ENCODE measurements at places on chromosomes 3 and 15.

- no peak for DNase-seq
These were observed 35.4 kb downstream of the MCTP2 start for GRCh38 chr15:94266789-94267188.

- no peak for DNase-seq
These were observed 876 bp upstream of the ZNF385D start for GRCh38 chr3:21751886-21752285.

GRCh38 chr3:116811754-116812153, 102.2 kb downstream of the TUSC7 start:
- DNase-seq, result no peak

DNA sequence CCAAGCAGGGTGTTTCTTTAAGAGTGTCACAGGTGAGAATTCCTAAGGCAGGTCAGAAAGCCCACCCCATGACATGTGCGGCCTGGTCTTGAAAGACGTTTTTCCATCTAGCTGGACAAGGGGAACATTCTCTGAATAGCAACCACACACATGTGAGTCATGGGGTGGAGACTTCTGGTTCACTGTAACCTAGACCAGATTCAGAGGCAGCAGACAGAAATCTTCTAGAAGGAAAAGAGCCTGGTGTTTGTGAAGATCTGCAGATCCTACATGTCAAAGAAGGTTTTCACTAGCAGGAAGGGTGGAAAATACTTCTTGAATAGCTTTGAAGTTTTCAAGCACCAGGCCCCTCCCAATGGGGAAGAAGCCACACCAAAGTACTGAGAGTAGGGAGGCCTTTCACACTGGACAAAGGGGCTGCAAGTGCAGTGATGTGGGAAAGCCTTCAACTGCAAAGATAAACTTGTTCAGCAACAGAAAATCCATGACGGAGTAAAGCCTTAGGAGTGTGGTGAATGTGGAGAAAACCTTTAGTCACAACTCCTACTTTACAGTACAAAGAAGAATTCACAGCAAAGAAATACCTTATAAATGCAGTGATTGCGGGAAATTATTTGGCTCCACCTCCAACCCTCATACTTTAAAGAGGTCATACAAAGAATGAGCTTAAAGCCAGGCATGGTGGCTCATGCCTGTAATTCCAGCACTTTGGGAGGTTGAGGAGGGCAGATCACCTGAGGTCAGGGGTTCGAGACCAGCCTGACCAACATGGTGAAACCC, 17.6 kb downstream of the ADAM10 start:
- no peak for DNase-seq

- DNase-seq, result no peak
These were observed 118.1 kb upstream of the MEIS2 start for GRCh38 chr15:37218351-37218916.

- no peak for DNase-seq
These were observed 41.3 kb upstream of the FILIP1L start for GRCh38 chr3:100155590-100155989.

GRCh38 chr3:154759966-154760365, 320.2 kb upstream of the MME start:
- DNase-seq, result no peak

GRCh38 chr3:150133293-150133692, 162.6 kb upstream of the PFN2 start:
- no peak for DNase-seq

- no peak for DNase-seq
These were observed 422 bp upstream of the SETMAR start for GRCh38 chr3:4302747-4303146.

GRCh38 chr3:121720163-121720562, 29.4 kb downstream of the GOLGB1 start:
- no peak for DNase-seq

- DNase-seq, result no peak
These were observed 130.4 kb upstream of the ATP10A start for GRCh38 chr15:25993506-25993905.

DNA sequence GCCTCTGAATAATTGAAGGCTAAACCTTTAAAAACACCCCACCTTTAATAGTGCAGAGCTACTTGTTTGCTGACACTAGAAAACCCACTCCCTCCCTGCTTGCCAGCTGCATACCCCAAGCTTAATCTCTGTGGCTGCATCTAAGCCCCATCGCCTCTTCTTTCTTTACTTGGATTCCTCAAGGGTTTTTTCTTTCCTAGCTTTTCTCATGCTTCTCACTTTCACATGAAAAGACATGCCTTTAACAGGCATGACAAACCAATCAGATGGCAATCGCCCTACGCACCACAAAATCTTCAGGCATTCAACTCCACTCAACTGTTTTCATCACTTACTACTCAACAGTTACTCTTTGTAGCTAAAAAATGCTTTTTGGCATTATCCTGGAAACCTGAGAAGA, 77.5 kb downstream of the PLD1 start:
- no peak for DNase-seq

DNA sequence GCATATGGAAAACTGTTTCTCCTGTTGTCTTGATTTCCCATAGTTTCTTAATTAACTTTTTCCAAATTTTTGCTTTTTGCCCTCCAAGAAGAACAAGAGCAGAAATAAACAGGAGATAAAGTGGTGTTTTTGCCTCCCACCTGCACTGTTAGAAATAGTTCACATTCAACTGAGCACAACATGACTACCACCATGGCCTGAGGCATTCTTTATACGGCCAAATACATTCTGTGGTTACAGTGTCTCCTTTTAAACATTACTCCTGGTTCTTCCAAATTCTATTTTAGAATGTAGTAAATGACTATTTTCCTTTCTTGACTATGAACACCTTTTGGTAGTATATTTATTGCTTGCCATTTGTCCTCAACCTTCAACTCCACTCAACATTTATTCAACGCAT, 98.5 kb downstream of the LARS2 start:
- no peak for DNase-seq

DNA sequence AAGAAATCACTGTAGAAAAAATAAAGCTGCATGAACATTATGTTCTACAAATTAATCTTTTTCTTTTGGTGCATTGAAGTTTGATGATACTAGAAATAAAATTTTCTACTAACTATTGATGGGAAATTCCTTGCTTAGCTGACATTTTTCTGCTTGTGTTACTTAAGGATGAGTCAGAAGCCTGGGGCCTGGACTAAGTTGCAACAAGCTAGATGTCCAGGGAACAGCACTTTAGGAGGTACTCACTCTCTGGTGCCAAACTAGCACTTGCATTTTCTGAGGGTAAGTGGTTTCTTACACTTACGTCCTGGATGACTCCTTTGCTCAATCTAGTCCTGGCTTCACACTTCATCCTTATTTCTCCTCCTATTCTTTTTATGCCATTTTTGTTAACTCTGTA, 945.1 kb downstream of the IGSF11 start:
- DNase-seq, result no peak

DNA sequence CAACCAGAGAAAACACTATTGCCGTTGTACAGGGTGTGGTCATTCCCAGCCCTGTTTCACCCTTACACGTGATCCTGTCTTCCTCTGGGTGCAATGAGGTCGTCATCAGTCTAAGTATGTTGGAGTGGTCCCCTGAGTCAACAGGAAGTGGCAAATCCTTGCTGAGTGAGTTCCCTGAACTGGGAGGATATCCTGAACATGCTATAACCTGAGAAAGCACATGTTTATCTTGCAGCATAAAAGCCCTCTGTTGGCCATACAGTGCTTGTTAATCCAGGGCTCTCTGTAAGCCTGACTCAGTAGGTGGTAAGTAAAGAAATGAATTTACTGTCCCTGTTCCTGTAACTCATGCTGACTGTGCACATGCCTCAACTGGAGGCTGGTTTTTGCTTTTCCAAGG, 477.8 kb upstream of the RGMA start:
- DNase-seq, result no peak

DNA sequence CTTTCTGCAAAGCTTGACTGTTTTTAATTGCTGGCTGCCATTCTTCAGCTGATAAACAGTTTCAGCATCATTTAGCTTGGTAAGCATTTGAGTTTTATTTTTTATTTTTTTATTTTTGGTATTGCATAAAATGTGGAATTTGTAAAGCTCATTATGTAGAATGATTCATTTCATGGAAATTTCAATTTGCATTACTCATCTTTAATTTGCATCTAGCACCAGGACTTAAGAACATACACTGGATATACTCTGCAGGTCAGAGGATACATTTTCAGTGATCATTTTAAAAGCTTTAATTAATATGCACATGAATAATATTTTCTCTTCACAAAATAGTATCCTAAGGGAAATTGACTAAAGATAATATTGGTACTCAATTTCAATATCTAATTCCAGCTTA, 732.4 kb upstream of the BCHE start:
- no peak for DNase-seq

DNA sequence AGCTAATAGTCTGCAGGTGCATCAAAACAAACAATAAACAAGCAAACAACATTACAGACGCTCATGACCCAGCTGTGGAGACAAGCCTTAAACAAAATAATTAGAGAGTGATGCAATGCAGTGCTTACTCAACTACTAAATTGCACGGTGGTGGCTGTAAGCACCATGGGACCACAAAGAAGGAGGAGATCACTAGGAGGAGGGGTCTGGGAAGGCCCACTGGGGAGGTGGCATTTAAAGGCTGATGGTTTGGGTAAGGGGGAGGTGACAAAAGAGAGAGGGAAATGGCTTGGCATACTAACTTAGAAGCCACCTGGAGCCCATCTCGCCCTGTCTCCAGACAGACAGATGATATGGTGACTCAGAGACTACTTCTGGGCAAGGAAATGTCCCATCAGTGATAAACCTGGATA, 516.7 kb downstream of the FOXP1 start:
- DNase-seq, result no peak

GRCh38 chr3:129228891-129229585, 20.4 kb upstream of the COPG1 start:
- no peak for DNase-seq

- DNase-seq, result no peak
These were observed 268.8 kb downstream of the NR2F2 start for GRCh38 chr15:96599268-96599667.

DNA sequence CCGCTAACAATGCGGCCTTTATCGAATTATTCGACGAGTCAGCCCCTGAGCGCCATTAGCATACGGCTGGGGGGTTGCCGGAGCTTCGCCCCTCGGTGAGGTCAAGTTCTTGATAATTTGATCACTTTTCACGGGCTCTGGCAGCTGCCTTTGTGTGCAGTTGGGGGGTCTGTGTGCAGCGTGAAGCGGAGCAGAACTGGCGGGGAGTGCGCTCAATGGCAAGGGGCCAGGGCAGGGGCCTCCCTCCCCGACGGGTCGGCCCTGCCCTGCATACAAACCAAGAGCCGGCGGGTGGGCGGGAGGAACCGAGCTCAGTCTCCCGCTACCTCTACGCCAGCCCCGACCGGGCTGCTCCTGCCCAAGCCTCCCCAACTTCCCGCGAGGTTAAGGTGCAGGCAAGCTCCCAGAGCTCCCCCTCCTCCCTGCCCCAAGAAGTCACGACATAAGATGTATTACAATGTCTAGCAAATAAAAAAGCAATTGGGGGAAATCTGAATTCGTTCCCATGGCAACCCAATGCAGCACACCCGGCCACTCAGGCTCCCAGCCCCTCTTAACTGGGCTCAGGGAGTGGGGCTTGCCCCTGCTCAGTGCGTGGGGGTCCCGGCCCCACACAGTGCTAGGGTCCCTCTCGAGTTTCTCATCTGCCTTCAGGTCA, 34.1 kb upstream of the POLG start:
- DNase-seq, result no peak

DNA sequence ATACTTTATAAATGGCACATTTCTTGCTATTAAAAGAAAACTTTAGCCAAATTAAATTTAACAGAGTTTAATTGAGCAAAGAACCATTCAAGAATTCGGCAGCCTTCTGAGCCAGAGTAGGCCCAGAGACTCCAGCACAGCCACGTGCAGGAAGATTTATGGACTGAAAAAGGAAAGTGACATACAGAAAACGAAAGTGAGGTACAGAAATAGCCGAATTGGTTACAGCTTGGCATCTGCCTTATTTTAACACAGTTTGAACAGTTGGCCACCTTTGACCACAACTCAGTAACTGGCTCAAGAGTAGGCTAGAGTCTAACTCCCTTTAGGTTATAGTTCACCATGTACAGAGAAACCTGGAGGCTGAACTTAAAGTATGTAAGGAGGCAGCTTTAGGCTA, 17.6 kb downstream of the CFAP44 start:
- DNase-seq, result no peak

GRCh38 chr15:91970142-91970541, 116.6 kb downstream of the SLCO3A1 start:
- DNase-seq, result no peak

- no peak for DNase-seq
These were observed 191.4 kb upstream of the LRIG1 start for GRCh38 chr3:66692042-66692765.

GRCh38 chr15:75770131-75770530, 57.5 kb upstream of the CSPG4 start:
- no peak for DNase-seq

DNA sequence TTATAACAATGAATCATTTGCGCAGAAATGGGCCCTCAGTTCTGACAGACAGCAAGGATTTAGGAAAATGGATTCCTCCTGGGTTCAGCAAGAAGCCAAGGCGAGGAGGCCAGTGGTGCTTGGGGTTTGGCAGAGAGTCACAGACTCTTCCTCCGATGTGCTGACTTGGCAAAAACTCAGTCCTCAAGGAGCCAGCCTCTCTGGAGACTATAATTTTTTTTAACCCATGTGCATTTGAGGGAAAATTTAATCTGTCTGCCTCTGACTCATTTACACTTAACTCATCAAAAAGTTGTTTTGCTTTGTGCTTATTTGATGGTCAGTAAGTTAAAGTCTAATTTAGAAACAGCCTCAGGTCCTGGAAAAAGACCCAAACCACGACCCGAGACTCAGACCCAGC, 34.2 kb upstream of the SLC24A5 start:
- no peak for DNase-seq

DNA sequence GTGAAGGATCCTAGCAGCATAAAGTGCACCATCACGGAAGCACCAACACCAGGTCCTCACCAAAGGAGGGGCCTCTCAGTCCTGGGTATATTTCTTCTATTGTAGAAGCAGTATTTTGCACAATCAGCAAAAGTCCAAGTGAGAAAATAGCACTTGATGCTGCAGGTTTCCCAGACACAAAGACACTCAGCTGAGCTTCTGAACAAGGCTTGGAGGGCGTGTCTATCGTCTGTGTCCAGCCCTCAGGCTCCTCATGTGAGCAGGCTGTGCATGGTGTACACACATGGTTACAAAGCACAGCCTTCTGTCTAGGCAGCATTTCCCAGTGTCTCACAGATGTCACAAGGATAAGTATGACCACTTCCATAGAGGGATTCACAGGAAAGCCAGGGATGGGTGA, 98.3 kb upstream of the SPATA12 start:
- no peak for DNase-seq

- DNase-seq, result no peak
These were observed 197.2 kb downstream of the KCNAB1 start for GRCh38 chr3:156317462-156318074.
